ENCODE measurements at places on chromosomes 7 and 10.

- DNase-seq: no peak
These were observed 71.7 kb downstream of the SH3PXD2A start for GRCh38 chr10:103783681-103784080.

- DNase-seq: no peak
These were observed 93.1 kb downstream of the MAPK8 start for GRCh38 chr10:48399551-48399950.

GRCh38 chr7:64875658-64876406 lies 27.2 kb upstream of the ZNF273 start:
- no peak for DNase-seq

DNA sequence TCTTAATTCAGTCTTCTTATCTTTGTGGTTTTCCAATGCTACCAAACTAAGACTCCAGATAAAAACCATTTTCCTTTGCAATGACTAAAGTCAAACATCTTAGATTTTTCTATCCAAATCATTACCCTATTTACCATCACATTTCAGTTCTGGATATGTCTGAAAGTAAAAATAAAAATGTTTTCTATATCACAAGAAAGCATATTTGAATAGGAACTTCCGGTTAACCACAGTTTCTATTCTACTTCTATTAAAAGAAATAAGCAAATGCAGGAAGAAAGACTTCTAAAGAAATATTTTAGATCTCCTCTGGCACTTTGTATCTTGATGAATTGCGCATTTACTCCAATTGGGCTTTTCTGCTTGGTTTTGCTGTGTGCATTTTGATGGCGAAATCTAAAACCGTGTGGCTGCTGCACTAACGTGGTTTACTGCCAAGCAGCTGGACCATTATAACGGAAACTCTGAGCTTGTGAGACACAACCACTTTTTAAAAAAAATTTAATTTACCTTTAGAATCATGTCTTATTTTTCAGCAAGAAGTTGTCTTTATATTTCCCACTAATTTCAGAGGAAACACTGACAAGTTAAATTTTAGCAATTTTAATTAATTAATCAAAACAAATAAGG lies 146.1 kb downstream of the VPS50 start:
- no peak for DNase-seq

- no peak for DNase-seq
These were observed 64.4 kb downstream of the HBP1 start for GRCh38 chr7:107233174-107233573.

DNA sequence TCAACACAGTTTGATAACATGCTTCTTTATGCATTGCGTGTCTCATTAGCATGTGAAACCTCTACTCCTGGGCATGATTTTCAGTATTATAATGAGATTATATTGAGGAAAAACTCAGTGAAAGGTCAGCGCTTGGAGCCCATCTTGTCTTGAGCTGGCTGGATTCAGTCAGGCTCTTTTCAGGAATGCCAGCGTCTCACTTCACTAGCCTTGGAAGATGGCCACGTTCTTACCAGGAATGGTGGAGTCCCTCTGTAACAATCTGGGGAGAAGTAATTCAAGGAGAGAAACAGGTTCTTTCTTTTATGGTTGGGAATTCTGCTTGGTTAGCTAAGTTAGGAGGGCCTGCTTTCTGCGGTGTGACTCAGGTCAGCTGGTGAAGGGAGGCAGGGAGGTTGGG lies 241.0 kb downstream of the GALNT17 start:
- DNase-seq: no peak

GRCh38 chr10:111836571-111836970 lies 347.0 kb downstream of the GPAM start:
- no peak for DNase-seq

DNA sequence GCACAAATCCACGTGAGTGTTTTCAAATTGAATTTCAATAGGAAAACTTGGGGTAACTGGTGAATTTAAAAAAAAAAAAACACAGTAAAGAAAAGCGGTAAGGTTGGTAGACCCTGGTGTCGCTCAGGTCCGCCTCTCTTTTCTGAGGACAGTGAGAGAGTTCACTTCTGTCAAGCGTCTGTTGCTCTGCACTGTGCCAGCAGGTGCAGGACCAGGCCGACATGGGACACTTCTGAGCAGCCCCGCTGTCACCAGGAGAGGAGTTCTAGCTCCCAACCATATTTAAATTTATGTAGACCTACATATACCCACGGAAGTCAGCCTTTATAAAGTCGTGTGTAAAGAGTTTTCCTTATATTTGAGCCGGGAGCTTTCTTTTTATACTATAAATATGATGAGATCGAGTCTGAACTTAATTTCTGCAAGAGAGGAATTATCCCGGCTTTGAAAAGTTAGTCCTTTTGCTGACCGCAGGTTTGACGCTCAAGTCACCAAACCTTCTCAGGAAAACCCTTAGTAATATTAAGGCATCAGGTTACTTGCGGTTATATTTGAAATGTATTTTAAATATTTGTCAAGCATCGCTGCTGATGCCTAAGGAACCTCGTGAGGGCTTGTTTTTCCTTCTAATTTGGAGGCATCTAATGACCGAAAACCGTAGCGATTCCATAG lies 531 bp downstream of the IKZF1 start:
- peak; percentile 69 for DNase-seq

DNA sequence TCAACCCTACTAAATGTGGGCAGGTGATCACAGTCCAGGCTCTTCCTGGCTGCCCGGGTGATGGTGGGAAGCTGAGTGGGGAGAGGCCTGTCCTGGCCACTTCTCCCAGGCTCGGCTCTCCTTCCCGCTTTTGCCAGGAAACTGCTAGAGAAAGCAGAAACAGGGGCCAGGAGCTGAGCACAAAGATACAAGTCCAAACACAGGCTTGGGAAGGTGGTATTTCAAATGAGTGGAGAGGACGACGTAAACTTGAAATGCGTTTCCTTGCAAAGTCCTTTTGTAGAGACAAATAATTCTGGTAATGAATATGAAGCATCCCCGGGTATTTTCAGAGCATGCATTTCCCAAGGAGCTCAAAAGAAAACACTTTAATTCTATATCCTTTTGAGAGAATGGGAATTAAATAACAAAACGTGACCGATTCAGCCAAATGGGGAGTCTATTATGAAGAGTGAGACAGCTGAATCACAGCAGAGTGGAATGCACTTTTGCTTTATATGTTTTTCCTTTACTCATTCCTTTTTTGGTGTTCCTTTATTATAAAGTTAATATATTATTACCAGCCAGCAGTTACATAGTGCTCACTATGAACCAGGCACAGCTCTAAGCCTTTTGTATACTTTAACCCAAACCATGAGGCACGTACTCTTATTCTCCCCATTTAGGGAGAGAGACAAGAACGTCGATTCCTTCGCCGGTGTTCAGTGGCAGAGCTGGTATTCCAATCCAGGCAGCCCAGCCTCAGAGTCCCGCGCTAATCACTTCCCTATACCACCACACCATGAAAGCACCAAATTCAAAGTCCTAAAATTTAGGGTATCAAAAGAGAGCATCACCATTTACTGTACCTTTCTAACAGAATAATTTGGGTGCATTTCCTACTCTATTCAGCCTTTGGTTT lies 218.2 kb upstream of the KLF14 start:
- no peak for DNase-seq

GRCh38 chr10:77301305-77301730 lies 336.3 kb downstream of the KCNMA1 start:
- DNase-seq: no peak

GRCh38 chr10:46525177-46525823 lies 31.2 kb downstream of the GPRIN2 start:
- no peak for DNase-seq

DNA sequence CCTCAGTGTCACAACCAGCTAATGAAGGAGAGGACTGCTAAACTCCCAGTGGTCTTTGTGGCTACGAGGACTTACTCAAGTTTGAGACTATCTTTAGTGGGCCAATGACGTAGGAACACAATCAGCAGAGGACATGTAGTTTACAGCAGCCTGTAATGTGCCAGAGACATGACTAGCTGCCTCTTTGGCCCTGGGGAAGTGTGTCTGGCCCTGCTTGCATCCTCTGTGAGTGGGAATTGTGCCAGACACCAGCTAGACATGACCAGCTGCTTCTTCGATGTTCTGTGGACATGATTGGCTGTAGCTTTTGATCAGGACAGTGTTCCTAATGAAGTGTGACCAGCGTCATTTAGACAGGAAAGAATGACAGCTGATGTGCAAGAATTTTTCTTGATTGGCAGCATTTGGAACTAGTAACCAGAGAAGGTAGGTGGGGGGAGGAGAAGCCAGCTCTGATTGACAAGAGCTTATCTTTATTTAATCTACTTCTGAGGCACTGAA lies 141.7 kb downstream of the AUTS2 start:
- no peak for DNase-seq

DNA sequence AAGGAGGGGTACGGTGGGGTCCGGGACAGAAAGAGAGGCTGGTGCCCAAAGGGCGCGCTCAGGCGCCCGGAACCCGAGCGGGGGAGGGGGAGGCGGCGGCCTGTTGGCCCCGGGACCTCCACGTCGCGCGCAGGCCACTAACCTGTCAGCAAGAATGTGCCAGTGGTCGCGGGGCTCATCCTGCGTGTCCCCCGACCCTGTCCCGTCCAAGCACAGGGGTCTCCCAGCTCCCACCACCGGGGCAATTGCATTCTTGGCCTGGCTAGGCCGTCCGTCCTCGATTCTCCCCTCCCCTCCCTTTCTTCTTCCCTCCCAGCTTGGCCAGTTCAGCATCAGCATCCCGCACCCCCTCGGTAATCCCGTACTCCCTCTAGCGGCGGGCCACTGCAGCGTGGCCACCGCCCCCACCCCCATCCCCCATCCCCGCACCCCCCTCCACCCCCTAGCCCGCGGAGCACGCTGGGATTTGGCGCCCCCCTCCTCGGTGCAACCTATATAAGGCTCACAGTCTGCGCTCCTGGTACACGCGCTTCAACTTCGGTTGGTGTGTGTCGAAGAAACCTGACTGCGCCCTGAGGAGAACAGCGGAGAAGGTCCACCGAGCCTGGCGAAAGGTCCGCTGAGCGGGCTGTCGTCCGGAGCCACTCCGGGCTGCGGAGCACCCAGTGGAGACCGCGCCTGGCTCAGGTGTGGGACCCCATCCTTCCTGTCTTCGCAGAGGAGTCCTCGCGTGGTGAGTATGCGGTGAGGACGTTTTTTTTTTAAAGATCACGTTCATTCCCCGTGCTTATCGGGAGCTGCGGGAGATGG lies at the start of gene SGCE:
Gene SGCE, minus strand, starts transcription at position 286 of the 810 bp plus-strand sequence. Its CDS starts 35 bp downstream, at position 251.
- DNase-seq: peak; percentile 53

- DNase-seq: no peak
These were observed 5.8 kb downstream of the NUDT13 start for GRCh38 chr10:73116017-73116416.

- DNase-seq: no peak
These were observed 149.6 kb upstream of the PRPS1L1 start for GRCh38 chr7:18177129-18177814.

GRCh38 chr7:30348083-30348560 lies 63.7 kb downstream of the ZNRF2 start:
- DNase-seq: peak; percentile 45

- DNase-seq: no peak
These were observed 355.4 kb downstream of the CRPPA start for GRCh38 chr7:16065939-16066338.

DNA sequence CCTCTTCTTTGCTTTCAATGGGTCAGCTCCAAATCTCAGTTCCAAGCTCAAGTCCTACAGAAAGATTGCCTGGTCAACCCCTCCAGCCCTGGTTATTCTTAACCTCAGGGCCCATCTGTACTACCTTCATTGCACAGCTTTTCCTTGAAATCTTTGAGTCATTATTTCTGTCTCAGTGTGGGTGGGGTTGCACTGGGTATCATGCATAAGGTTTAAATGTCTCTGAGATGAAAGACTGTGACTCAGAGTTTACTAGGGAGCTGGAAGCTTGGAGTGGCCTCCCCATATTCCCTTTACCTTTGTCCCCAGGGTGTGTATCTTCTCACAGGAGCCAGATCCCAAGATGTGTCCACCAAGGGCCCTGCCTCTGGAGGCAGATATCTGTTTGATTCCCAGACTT lies 3.3 kb upstream of the OR6V1 start:
- DNase-seq: no peak

GRCh38 chr10:4370376-4370775 lies 455.6 kb upstream of the AKR1E2 start:
- no peak for DNase-seq

GRCh38 chr7:13897819-13898218 lies 91.6 kb downstream of the ETV1 start:
- no peak for DNase-seq

DNA sequence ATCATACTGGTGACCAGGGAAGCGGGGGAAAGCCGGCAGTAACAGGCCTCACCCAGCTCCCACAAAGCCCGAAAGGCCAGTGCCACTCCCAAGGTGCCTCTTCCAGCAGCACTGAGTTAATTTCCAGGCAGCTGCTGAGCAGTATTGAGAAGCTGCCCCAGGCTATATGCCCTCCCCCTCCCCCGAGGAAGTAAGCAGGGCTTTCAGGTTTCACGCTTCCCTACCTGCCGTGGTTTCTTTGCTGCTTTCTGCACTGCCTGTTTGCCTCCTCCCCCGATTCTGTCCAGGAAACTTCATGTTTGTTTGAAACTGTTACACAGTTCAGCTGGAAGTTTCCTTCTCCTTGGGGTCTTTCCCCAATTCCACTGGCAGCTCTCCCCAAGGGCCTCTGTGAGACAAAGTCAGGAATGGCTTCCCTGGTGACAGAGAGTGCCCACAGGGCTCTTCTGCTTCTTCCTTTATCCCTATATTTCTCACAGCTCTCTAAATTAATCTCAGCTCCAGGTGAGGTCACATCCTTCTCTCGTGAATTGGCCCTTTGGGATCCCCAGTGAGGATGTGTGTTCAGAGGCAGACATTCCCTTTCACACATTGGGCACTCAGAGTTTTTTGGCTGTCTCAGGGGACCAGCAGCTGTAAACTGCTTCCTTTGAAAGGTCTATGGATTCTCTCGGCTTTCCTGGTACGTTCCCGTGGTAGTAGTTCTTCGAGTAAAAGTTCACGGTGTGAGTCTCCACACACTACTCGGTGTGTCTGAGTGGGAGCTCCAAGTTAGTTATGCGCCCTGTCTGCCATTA lies 19.4 kb downstream of the C1GALT1 start:
- DNase-seq: peak; percentile 41

- DNase-seq: no peak
These were observed 55.0 kb downstream of the LRRC17 start for GRCh38 chr7:102967798-102968197.

DNA sequence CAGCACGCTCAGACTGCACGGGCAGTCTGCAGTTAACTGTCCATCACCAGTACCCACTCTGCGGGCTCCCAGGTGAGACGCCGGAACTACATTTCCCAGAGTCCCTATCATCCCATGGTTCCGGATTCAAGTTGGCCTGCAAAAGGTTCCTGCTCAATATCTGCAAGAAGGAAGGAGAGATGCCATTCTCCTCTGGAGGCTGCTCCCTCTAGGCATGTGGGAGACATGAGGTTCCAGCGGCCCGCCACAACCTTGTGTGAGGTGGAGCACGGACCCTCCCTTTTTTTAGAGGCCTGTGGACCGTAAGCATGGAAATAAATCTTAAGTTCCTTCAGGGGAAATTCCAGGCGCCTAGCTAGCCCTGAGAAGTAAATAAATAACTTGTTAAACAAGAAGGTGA lies 29.7 kb downstream of the NUP42 start:
- DNase-seq: no peak

- DNase-seq: no peak
These were observed at the start of gene MEOX2 for GRCh38 chr7:15686295-15686956. TSS of gene MEOX2 (minus strand) at chr7:15686683. CDS start at chr7:15686402, 281 bp downstream.

GRCh38 chr10:58827381-58827780 lies 314.7 kb downstream of the BICC1 start:
- DNase-seq: no peak

GRCh38 chr7:4700577-4701235 lies 18.6 kb downstream of the FOXK1 start:
- no peak for DNase-seq

- DNase-seq: no peak
These were observed 9.5 kb downstream of the IRF5 start for GRCh38 chr7:128946936-128947830.
